ENCODE measurements at places on chromosomes 6 and 20. TPM values are rescaled to one million over a fixed set of nuclear protein-coding genes. Genes with fewer than 3 reads are reported as not detected.
A peak's percentile ranks its signal among the peaks of the same experiment; 100 is the strongest.

DNA sequence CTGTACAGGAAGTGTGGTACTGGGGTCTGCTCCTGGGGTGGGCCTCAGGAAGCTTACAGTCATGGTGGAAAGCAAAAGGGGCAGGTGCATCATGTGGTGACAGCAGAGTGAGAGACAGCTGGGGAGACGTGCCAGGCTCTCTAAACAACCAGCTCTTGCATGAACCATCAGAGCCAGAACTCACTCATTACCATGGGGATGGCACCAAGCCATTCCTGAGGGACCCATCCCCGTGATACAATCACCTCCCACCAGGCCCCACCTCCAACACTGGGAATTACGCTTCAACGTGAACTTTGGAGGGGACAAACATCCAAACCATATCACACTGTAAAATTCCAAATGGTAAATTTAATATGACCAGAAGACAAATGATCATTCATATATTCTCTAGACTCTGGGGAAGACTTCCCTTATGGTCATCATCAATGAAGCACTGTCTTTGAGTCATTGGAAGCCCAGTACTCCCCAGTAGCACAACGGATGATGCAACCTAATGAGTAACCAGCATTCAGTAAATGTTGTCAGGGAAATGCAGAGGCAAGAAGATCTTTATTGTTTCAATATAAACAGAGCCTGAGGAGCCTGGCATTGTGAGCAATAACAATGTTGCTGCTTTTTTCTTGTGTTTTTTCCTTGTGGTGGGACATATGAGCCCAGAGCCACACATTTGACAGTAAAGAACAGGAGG, 48.2 kb upstream of the RALY start:
- DNase-seq = no peak

DEFB132 gene
- not detected for total RNA-seq

GRCh38 chr6:106882601-106883518, 91.7 kb downstream of the CD24 start:
- no peak for DNase-seq

- peak; percentile 9 for DNase-seq
Measured at GRCh38 chr6:111087871-111088667, 766 bp downstream of the SLC16A10 start.

CALHM6 gene
- total RNA-seq = not detected

DNA sequence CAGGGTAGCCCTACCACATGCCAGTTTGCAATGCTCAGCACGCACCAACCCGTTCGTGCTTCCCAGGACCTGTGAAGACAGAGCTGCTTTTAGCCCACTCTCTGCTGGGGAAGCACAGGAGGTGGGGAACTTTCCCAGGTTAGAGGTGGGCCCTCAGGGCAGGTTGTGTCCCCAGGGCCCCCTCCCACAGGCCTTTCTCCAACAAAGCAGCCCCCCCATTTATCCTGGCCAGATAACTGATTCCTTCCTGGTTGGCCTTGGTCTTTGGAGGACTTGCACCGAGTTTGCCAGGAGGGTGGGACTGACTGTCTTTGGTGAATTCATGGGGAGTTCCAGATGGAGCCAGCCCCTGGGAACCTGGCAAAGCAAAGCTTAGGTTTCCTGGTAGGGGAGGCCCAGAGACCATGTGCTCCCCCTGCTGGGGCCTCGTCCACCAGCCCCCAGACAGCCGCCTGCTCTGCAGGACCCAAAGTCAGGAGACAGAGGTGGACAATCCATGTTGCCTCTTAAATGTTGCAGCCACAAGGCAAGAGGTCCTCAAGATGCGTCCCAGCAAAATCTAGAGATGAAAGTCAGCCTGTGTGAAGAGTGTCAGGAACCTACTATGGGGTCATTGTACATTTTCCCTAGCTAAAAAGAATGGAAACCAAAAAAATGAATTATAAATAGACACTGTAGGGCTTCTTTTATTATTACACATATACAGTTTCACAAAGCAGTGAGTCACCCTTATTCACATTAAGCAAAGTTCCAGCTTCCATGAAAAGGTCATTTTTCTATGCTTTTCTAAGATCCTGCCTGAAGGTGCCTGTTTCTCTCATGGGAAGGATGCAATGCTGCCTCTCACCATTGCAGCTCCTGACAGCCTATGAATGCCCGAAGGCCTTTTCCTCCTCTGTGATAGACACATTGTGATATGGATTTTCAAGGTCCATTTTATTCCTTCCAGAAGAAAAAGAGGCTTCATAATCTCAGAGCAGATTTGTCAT, 497.8 kb downstream of the PREX1 start:
- peak; percentile 38 for DNase-seq

- DNase-seq = no peak
Measured at GRCh38 chr6:161128680-161129196, 137.2 kb downstream of the MAP3K4 start.

All from endothelial cell of umbilical vein (primary cell).